Activated naive CD4-positive, alpha-beta T cell (primary cell): ENCODE measurements at places on chromosomes 7 and 10.

- DNase-seq: no peak
These were observed 9.1 kb upstream of the AEBP1 start for GRCh38 chr7:44094883-44095592.

DNA sequence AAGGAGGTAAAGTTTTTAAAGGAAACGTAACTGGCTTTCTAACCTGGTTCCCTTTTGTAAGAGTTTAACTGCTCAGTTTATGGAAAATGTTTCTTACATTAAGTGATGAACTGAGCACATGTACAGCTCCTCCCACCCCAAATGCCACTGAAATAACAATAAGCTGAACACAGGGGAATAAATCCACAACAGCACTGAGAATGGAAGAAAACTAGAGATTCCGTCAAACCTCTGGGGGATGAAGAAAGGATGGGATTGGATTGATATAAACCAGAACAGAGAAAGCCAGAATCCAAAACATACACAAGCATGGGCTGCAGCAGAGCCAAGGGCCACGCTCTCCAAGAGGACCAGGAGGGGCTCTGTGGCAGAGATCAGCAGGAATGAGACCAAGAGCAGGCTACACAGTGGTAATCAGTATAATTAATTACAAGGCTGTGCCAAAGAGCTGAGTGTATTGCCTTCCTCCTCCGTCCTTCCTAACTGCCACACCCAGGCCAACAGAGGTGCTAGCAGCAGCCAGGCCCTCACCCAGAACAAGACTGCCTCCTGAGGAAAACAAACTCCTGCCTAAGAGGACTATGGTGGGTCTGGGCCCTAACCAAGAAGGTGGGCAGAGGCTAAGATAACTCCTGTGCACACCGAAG is 73.9 kb downstream of the KIAA1549 start:
- no peak for DNase-seq

GRCh38 chr7:47400741-47401206 is 181.1 kb downstream of the TNS3 start:
- DNase-seq: no peak

DNA sequence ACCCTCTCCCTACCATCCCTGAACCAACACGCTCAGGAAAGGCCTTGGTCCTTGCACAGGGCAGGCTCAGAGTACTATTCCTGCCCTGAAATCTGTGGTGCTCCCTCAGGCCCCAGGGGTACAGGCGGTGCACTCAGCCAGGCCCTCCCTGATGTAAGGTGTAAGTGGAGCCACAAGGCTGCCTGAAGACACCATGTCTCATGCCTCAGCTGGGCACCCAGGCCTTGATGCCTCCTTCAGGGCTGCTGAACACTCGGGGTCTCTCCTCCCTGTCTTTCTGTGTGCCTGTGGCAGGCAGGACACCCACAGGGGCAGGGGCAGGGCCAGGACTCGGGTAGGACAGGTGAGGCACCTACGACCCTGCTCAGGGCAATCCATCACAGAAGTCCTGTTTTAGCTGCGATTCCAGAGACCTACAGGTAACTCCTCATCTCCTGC is 22.9 kb upstream of the ANTXRL start:
- no peak for DNase-seq

- DNase-seq: no peak
These were observed 239.8 kb upstream of the IGFBP3 start for GRCh38 chr7:46160861-46161260.

DNA sequence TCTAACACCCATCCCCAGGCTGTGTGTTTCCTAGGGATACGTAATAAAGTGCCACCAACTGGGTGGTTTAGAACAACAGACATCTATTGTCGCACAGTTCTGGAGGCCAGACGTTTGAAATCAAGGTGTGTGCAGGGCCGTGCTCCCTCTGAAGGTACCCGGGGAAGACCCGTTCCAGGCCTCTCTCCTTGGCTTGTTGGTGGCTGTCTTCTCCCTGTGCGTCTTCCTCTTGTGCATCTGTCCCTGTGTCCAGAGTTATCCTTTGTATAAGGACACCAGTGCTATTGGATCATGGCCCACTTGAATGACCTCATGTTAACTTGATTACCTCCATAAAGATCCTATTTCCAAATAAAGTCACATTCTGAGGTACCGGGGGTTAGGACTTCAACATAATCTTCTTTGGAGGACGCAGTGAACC is 15.6 kb downstream of the GRK5 start:
- DNase-seq: no peak

GRCh38 chr10:12459762-12460161 is 110.4 kb downstream of the CAMK1D start:
- DNase-seq: no peak

- DNase-seq: no peak
These were observed 15.0 kb upstream of the FAM24B start for GRCh38 chr10:122894261-122894944.

DNA sequence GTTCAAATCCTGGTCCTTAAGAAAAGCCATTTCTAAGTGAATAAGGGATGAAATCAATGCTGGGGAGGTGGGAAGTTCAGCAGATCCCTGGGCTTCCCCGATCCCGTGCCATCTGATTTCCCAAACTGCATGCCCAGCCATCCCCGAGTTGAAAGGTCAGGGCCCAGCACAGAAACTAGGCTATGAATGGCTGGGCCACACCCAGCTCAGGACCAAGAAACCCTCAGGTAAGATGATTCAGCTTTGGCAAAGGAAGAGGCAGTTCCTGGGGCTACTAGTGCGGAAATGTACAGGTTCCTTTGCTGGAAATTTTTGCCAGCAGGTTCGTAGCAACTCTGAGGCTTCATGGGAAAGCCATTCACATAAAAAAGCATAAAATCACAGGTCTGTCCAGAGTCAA is 182.7 kb downstream of the FAM107B start:
- no peak for DNase-seq

DNA sequence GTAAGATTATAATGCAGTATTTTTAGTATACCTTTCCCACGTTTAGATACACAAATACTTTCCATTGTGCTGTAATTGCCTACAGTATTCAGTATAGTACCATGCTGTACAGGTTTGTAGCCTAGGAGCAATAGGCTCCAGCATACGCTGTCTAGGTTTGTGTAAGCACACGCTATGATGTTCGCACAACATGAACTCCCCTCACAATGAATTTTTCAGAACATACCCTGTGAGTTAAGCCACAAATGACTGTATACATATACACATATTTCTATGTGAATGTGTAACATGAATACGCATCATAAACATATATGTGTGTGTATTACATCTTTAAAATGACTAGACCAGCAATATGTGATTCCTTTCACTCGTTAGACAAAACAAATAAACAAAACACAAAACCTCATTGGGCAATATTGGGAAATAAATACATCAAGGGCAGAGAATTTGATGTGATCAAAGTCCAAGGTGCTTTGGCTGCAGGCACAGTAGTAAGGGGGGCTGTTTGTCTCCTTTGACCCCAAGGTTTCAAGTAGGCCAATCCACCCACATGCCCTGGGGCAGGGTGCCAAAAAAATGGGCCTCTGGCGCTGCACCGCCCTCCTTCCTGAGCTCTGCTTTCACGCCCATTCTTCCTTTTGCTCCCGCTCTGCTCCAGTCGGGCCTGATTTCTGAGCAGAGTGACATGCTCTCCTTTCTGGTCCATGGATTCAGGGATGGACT is 33.9 kb downstream of the CHN2 start:
- DNase-seq: no peak

DNA sequence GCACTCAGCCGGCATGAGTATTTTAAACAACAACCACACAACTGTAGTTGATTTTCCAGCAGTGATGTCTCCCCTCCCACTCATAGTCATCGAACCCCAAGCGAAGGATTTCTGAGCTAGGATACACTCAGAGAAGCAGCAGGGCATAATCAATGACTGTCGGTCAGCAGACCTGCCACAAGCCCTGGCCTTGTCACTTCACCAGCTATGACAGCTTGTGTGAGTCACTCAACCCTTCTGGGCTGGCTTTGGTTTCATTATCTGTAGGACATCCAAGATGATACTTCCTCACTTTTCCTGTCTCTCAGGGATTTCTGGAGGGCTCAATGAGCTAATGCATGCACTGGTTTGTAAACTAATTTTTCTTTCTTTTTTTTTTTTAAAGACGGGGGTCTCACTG is 22.0 kb upstream of the UBE3C start:
- no peak for DNase-seq

- DNase-seq: no peak
These were observed 101.0 kb upstream of the AGR3 start for GRCh38 chr7:16982640-16983350.

GRCh38 chr10:74923556-74923955 is 97.2 kb downstream of the KAT6B start:
- DNase-seq: no peak

GRCh38 chr7:92758796-92759431 is 77.5 kb downstream of the CDK6 start:
- no peak for DNase-seq

- DNase-seq: no peak
These were observed 7.2 kb upstream of the DMBT1 start for GRCh38 chr10:122553341-122553740.

DNA sequence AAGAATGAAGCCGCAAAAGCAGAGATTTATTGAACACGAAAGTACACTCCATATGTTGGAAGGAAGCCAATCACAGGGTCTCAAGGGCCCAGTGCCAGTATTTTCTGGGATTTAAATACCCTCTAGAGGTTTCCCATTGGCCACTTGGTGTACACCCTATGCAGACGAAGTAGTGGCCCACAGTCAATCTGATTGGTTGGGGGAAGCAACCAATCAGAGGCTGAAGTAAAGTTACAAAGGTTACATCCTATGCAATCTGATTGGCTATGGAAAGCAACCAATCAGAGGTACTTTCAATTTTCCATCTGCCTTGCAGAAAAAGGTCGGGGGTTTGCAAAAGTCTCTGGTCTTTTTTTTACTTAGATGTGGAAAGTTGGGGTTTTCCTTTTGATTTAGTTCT is 481.3 kb upstream of the NRP1 start:
- DNase-seq: no peak

DNA sequence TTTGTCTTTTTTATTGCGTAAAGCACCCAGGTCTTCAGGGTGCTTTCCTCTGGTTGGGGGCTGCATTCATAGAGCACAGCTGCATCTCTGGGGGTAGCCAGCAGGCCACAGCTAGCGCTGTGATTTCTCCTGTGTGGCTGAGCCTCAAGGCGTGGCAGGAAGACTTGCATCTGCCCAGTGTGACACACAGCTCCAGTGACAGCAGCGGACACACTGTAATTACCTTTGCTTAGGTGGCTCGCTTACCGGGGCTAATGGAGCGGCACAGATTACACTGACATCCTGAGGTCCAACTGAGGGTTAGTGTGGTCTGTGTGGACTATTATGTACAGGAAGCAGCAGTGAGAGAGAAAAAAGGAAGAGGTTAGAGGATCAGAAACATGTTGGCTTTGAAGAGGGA is 27.1 kb downstream of the ABCB4 start:
- no peak for DNase-seq

GRCh38 chr10:23718946-23719345 is 280.1 kb downstream of the OTUD1 start:
- no peak for DNase-seq

- no peak for DNase-seq
These were observed 38.9 kb upstream of the IL6 start for GRCh38 chr7:22688084-22688483.

GRCh38 chr10:18313626-18314025 is 173.4 kb downstream of the CACNB2 start:
- no peak for DNase-seq

- DNase-seq: no peak
These were observed 903 bp downstream of the ZNF655 start for GRCh38 chr7:99559175-99559915.

- no peak for DNase-seq
These were observed 38.1 kb upstream of the CDHR3 start for GRCh38 chr7:105924945-105925344.

GRCh38 chr10:101481256-101481655 is 106.8 kb downstream of the POLL start:
- no peak for DNase-seq

DNA sequence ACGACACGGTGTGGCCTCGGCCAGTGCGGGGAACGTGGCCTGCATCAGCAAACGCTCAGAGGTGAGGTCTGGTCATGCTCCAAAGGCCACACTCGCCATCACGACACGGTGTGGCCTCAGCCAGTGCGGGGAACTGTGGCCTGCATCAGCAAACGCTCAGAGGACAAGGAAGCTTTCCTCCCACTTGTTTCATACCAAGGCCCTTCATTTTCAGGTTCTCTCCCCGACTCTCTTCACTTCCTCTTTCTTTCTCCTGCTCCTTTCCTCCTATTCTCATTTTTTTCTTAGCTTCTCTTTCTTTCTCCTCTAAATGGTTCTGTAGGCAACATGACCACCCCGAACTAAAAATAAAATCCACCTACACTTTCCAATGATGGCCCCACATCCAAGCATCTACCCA is 384.4 kb upstream of the SHH start:
- DNase-seq: no peak

DNA sequence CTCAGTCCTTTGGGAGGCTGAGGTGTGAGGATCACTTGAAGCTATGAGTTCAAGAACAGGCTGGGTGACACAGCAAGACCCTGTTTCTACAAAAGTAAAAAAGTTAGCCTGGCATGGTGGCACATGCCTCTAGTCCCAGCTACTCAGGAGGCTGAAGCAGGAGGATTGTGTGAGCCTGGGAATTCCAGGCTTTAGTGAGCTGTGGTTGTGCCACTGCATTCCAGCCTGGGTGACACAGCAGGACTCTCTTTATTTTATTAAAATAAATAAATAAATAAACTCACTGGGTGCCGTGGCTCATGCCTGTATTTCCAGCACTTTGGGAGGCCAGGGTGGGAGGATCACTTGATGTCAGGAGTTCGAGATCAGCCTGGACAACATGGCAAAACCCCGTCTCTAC is 607.9 kb downstream of the CALN1 start:
- DNase-seq: no peak

DNA sequence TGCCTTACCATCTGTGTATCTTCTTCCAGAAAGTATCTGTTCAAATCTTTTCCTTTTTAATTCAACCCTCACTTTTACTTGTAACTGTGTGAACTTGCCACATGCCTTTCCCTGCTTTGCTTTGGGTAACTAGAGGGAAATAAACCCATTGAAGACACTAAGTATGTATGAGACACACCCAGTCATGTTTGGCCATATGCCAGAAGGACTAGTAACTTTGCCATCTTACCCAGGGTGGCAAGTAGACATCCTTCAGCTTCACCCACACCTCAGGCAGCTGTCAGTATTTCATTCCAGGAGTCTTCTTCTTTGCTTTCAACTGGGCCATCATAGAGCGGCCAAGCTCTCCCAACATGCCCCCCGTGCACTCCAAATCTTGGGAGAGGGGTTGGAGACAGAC is 323.1 kb downstream of the TNS3 start:
- no peak for DNase-seq

- no peak for DNase-seq
These were observed 121.4 kb upstream of the SEC61G start for GRCh38 chr7:54880326-54880989.

- no peak for DNase-seq
These were observed 3.5 kb upstream of the XPNPEP1 start for GRCh38 chr10:109926825-109927224.

- DNase-seq: no peak
These were observed 133.4 kb downstream of the MAD1L1 start for GRCh38 chr7:2099048-2099957.
